ENCODE measurements at places on chromosomes 5 and 9.

GRCh38 chr9:6880626-6881025 is 122.9 kb downstream of the KDM4C start:
- DNase-seq = no peak

- no peak for DNase-seq
Measured at GRCh38 chr9:2234371-2234893, 219.3 kb downstream of the SMARCA2 start.

- no peak for DNase-seq
Measured at GRCh38 chr5:39780347-39780746, 355.6 kb upstream of the DAB2 start.

DNA sequence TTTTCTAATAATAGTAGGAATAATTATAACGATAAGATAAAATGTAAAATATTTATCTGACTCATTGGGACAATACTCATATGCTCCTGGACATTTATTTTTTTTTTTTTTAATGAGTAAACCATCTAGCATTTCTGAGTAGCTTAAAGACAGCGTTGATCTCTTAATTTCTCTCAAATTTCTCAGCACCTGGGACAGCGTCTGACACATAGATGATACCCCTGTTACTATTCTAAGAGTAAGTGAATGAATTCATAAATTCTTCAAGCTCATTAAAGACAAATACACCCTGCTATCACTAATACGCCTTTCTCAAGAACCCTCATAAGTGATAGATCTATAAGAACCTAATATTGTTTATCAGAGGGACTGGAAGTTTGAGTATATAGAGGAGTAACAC is 12.0 kb upstream of the HTR4 start:
- no peak for DNase-seq

DNA sequence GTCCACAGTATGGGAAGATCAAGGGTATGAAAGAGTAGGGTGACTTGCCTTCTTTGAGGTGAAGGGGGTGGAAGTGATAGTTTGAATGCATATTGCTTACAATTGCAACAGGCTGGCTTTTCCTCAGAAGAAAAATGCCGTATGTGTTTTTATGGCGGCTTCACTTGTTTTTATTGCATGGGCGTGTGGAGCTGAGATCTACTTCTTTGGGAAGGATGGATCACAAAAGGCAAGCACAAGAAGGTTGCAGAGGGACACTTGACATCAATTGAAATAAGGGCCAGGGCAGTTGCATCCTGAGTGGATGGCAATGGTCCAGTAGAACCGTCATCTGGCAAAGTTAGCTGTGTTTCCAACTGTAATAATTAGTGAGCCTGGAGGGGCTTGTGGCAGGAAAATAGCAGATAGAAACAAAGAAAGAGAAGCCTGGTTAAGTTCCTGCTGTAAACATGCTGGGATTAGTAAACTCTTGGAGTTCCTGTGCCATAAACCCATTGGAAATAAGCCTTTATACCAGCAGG is 138.4 kb downstream of the NTRK2 start:
- no peak for DNase-seq

GRCh38 chr5:143683459-143683858 is 128.5 kb upstream of the HMHB1 start:
- DNase-seq = no peak

- no peak for DNase-seq
Measured at GRCh38 chr5:35838370-35839042, 18.2 kb upstream of the IL7R start.

DNA sequence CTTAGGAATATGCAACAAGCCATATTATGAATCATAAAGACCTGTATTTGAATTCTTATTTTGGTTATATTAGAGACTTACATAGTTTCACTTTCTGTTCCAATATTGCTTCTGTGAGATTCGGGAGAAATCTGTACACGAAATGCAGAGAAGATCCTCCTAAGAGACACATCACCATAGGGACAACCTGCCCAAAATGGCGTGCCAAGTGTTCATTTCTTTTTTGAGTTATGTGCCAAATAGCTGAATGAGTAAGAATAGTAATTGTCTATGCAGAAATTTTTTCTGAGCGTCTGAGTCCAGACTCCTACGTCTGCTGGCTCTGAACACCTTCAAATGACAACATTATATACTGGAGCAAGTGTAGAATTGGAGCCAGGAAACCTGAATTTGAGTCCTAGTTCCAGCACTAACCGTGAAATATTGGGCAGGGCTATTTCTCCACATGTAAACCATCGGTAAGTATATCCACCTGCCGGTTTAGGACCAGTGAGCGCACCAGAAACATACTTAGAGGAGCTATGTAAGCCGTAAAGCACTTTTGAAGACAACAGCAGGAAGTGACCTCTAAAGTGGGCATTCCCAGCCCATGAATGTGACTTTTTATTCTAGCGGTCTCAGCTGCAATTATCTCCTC is 163.9 kb upstream of the DMRT1 start:
- no peak for DNase-seq

DNA sequence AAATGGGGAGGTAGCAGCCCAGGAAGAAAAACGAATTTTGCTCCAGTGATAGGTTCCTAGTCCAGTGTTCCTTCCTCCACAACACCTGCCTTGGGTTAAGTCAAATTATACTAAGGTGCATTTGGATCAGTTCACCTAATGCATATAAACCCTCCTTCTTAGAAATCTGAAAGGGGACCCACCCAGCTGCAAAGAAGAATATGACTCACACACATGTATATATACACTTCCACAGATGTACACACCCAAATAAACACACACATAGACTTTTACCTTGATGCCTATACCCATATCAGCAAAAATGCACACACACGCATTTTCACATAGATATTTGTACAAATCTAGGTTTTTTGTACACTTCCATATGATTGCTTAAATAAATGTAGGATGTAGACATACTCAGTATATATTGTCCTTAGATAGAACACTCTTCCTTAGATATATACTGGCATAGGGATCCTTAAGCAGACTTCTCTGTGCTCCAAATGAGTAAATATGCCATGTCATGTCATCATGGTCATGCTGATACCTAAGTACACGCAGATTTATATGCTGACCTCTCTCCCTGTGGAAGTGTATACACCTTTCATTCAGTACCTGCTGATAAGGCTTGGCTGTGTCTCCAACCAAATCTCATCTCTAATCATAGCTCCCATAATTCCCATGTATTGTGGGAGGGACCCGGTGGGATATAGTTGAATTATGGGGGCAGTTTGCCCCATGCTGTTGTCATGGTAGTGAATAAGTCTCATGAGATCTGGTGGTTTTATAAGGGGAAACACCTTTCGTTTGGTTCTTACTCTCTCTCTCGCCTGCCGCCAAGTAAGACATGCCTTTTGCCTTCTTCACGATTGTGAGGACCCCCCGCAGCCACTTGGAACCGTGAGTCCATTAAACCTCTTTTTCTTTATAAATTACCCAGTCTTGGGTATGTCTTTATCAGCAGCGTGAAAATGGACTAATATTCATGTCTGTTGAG is 10.2 kb downstream of the ADRB2 start:
- DNase-seq = no peak

DNA sequence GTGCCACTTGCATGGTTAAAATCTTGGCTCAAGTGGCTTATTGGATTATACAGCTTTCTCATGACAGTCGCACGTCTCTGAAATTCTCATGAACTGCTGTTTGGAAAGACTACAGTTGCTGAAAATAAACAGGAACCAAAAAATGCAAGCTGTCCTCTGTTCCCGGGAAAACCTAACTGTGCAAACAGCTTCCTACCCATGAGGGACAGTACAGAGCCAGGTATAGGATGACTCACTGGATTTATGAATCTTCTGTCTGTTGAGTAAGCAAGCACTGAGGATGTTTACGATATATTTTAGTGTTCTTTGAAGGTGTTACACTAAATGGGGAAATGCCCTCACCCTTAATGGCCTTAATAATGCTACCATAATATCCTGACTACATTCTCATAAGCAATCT is 380.3 kb upstream of the TNC start:
- DNase-seq = no peak

DNA sequence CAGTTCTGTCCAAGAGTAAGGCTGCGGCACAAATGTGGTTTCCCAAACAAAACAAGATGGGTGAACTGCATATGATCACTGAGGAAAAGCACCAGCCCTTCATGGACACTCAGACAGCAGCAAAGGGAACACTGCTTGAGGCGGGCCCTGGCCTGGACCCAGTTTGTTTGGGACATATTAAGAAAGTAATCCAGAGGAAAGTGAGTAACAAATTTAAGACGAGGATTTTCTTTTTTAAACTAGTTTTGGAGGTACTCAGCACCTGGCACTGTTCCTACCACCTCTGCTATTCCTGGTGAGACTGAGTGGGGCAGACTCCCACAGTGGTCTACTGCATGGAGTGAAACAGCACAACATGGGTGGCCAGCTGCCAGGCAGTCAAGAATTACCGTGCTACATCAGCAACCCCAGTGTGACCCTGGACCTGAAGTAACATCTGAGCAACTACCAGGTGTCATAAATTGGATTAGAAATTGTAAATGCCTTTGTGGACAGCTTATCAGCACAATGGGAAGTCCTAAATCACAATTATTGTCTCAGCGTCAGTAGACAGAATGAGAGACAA is 28.5 kb downstream of the P4HA2 start:
- DNase-seq = no peak

- DNase-seq = no peak
Measured at GRCh38 chr9:120736881-120737280, 22.6 kb upstream of the MEGF9 start.

DNA sequence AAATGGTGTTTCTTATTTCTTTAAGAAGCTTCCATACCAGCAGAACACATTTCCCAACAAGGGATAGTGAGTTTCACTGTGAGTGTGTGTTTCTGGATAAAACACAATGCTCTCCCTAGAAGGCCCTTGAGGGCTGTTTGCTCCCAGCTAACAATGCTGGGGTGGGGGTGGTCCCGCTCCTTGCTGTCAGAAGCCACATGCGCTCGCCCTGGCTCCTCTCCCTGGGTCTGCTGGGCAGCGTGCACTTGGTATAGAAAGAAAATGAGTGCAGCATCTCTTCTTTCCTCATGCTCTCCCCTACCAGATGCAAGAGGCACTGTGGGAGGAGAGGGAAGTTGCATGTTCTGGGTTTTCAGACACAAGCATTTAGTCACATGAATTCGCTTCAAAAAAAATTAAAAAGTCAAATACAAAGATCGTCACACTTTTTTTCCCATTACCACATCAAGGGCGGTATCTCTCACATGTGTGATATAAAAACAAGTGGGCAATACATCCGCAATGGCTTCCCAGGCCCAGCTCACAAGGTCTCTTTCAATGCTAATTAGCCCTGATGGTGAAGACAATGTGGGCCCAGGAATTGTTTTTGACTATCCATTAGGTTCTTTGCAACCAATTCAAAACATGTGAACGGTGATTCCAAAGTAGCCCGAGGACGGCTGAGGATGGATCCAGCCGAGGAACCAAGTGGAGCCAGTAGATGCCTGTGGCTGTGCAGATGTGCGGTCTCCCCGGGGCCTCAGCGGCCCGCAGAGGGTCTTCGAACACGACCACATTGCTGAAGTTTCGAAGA is 603.6 kb downstream of the IRX1 start:
- no peak for DNase-seq

- DNase-seq = no peak
Measured at GRCh38 chr9:73049280-73049679, 96.4 kb upstream of the ALDH1A1 start.

DNA sequence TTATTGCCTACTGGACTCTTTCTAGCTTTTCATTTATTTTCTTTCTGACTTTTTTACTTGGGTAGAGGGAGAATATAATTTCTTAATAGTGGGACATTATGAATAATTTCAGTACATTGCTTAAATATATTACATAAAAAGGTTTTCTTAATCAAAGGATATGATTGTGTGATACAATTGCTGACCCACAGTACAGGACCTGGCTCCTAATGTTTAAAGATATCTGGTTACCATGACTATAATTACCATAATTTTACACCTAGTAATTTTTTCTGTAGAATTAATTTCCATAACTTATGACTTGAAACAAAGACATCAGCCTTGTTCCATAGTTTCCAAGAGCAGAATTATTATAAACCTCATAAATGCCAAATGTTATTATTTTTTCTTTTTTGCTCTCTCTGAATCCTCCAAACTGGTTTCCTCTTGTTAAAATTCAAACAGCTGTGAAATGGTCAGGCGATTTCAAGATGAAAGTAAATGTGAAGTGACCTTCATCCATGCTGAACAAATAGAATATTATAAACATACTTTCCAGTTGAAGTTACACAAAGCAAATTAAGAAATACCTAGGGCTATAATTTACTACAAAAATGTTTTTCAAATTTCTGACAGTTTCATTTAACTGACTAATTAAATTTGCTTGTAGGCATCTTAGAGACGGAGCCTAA is 301.2 kb upstream of the TYRP1 start:
- no peak for DNase-seq

- DNase-seq = no peak
Measured at GRCh38 chr9:27088981-27089380, 20.0 kb upstream of the TEK start.

DNA sequence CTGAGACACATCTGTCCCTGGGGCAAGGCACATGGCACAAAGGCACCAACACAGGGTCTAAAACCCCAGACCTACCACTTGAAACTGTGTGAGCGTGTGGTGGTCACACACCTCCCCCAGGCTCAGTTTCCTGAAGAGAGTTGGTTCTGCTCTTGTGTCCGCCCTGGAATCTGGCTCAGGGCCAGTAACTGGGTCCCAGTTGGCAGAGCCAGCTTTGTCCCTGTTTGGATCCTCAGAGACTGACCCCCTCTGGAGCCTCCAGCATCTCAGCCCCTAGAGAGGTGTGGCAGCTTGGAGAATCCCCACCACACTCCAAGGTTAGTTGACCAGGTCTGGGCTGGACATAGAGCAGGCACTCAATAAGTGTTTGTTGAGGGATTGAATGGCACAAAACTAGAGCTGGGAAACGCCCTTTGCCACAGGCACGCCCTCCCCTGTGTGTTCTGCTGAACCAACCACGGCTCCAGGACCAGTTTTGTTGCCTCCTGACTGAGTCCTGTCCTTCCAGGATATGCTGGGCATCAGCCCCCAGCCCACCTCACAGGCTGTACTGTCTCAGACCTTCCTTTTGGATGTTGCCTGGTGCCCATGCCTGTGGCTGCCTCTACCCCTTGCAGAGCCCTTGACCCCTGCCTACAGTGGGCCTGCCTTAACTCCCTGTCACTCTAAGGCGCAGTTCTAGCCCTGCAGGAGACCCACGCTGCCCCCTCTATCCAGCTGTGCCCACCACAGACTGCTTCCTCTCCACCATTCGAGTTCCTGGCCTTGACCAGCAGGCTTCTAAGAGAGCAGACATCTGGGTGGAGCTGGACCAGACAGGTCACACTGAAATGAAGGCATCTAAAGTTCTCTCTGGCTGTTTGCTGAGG is 3.8 kb upstream of the PDLIM4 start:
- DNase-seq = no peak

DNA sequence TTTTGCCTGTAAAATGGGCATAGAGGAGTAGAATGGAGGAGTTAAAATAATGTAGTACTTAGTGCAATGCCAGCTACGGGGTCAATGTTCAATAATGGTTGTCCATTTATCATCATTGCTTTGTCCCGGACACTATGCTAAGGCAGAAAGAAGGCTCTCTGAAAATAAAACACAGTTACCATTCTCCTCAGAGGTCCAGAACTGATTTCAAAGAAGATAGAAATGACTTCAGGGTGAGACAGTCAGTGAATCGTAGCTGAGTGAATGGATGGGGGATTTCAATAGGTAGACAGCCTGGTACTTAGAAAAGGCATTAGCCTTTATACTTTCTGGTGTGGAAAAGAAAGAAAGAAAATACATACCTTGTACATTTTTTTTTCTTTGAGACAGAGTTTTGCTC is 1.2 kb upstream of the AK3 start:
- no peak for DNase-seq

- DNase-seq = no peak
Measured at GRCh38 chr9:89008055-89008743, 16.9 kb downstream of the S1PR3 start.

- no peak for DNase-seq
Measured at GRCh38 chr9:20092561-20092960, 303.7 kb upstream of the SLC24A2 start.

All from stimulated activated CD4-positive, alpha-beta T cell treated with anti-CD3 and anti-CD28 coated beads, Interleukin-15, amount 100 ng/mL, for 1 hour (primary cell).